ENCODE measurements at places on chromosomes 7 and 10. TPM values are rescaled to one million over a fixed set of nuclear protein-coding genes. Genes with fewer than 3 reads are reported as not detected.

Gene MYL10
- not detected for total RNA-seq

Gene APBB1IP
- total RNA-seq, result 68.0 TPM

Gene ZNF365
- not detected for total RNA-seq

Gene MCM10
- 91.2 TPM for total RNA-seq

Gene KIAA1549
- total RNA-seq, result 1.7 TPM

Gene PILRA
- 0.68 TPM for total RNA-seq

Gene SPAM1
- total RNA-seq, result not detected

Gene CCDC172
- total RNA-seq, result not detected

Gene RASA4B
- 25.2 TPM for total RNA-seq

Gene BAMBI
- total RNA-seq, result 0.68 TPM

Gene UFSP1
- 2.3 TPM for total RNA-seq

Gene PLAC9
- not detected for total RNA-seq

Gene GJD4
- not detected for total RNA-seq

Gene UNCX
- not detected for total RNA-seq

Gene FKBP6
- not detected for total RNA-seq

Gene CYP26A1
- total RNA-seq, result not detected

Gene CRPPA
- total RNA-seq, result 1.9 TPM

Gene ASZ1
- not detected for total RNA-seq

Gene PARP12
- 33.6 TPM for total RNA-seq

Gene ITIH2
- not detected for total RNA-seq

Gene SLC39A12
- not detected for total RNA-seq

Gene INA
- 0.45 TPM for total RNA-seq

Gene LIPJ
- not detected for total RNA-seq

Gene ADAM12
- total RNA-seq, result not detected

Gene CALN1
- total RNA-seq, result not detected

Gene ACSM6
- total RNA-seq, result not detected

Gene ASAH2
- total RNA-seq, result 5.9 TPM

Gene TPST1
- total RNA-seq, result 3.0 TPM

Gene HOGA1
- not detected for total RNA-seq

Gene CFTR
- total RNA-seq, result not detected

Gene MYOZ1
- total RNA-seq, result not detected

Gene TMEM273
- total RNA-seq, result 0.80 TPM

Gene IRF5
- total RNA-seq, result 3.8 TPM

Gene OLAH
- 2.0 TPM for total RNA-seq

Gene AOC1
- total RNA-seq, result not detected

Gene CALHM3
- not detected for total RNA-seq

Gene SUN3
- total RNA-seq, result not detected

Gene FFAR4
- total RNA-seq, result not detected

Gene SFMBT2
- total RNA-seq, result 23.1 TPM

Gene AMPH
- total RNA-seq, result not detected

Gene MET
- 0.72 TPM for total RNA-seq

Gene CACNA2D1
- not detected for total RNA-seq

Gene RTKN2
- 1.2 TPM for total RNA-seq

Gene GHRHR
- not detected for total RNA-seq

Gene HOXA4
- not detected for total RNA-seq

Gene CTAGE4
- 1.8 TPM for total RNA-seq

Gene LAMB1
- 0.16 TPM for total RNA-seq

Gene ANKRD61
- total RNA-seq, result 0.16 TPM

Gene ZNF467
- 0.22 TPM for total RNA-seq

Gene CHAT
- not detected for total RNA-seq

Gene HOXA7
- total RNA-seq, result not detected

Gene TACR2
- not detected for total RNA-seq

Gene PPP1R9A
- total RNA-seq, result 0.08 TPM

Gene CFAP43
- total RNA-seq, result not detected

Gene AZGP1
- total RNA-seq, result not detected

Gene FANK1
- total RNA-seq, result 0.92 TPM

Gene OR2A12
- not detected for total RNA-seq

Gene PCLO
- total RNA-seq, result not detected

All from activated naive CD8-positive, alpha-beta T cell treated with anti-CD3 and anti-CD28 coated beads for 36 hours (primary cell).